Caudate nucleus (tissue), 63 donors: ENCODE measurements at places on chromosomes 7 and 10.
A peak's percentile ranks its signal among the peaks of the same experiment; 100 is the strongest.

DNA sequence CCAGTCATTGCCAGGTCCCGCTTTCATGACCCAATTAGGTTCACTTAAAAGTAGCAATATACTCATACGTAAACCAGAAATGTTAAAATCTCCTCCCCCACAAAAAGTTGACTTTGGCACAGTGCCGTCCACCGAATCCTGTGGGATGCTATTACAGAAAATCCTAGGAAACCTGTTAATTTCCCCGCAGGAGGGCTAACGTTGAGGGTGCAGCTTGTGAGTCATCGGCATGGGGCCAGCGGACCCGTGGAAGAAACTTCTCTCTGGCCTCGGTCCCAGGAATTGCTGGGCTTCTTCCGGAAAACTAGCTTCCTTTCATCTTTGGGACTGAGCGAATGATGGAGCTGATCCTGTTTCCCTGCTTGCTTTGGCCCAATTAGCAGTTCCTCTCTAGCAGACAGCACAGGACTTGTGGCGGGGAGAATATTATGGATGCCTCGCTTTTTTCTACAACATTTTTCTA, 13.5 kb downstream of the CRYGN start:
- no peak for DNase-seq

GRCh38 chr7:28173531-28173930, 7.1 kb downstream of the JAZF1 start:
- no peak for DNase-seq

- DNase-seq = no peak
Observed at GRCh38 chr7:107726356-107727130, 17.4 kb upstream of the CBLL1 start.

GRCh38 chr10:117860823-117861222, 185.9 kb downstream of the RAB11FIP2 start:
- DNase-seq = no peak

GRCh38 chr7:81768951-81769778, 682 bp downstream of the HGF start:
- no peak for DNase-seq

GRCh38 chr7:108046952-108047506, 44.1 kb upstream of the LAMB1 start:
- no peak for DNase-seq

- DNase-seq = no peak
Observed at GRCh38 chr10:101293007-101293723, 60.8 kb upstream of the BTRC start.

DNA sequence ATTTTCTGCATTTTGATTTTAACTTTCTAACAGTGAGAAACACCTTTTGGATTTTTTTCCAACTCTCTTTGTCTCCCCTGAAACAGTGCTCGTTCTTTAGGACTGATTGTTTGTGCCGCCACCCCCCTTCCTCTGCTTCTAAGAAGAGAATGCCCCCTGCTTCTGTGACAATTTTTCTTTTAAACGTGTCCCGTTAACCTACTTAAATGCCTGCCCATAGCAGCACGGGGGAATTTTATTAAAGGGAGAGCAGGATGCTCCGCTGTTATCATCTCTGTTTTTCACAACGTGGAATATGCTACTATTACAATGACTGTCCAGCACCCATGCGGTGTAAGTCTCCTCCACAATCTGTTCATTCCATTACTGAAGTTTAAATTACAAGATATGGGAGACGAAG, 67.8 kb downstream of the SVIL start:
- no peak for DNase-seq

DNA sequence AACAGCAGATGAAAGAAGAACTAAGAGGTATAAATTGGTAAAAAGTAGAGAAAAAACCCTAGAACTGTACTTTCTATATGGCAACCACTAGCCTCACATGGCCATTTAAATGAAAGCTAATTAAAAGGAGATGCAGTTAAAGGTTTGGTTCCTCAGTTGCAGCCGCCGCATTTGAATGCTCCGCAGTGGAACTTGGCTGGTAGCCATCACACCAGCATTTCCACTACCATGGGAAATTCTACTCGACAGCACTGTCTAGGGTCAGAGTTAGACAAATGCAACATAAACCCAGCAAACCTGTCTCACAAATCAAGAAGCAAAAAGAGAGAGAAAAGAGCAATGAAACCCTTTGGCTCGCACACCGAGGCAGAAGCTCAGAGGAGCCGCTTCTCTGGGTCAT, 29.7 kb downstream of the VIPR2 start:
- DNase-seq = no peak

GRCh38 chr10:111934931-111935330, 248.6 kb downstream of the GPAM start:
- no peak for DNase-seq

DNA sequence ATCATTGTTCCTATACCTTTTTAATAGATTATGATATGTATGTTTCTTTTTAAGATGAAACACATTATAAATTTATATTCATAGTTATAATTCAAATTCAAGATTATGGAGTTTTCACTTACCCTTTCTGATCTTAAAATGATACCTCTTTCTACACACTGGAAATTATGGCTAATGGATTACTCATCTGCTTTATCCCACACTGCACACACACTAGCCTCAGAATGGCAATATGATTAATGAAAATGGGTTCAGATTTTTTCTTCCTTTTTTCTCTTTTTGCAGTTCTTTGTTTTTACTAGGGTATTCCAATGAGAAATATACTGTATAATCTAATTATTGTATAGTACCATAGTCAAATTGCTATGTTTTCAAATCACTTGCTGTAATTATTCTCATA, 82.3 kb upstream of the FZD1 start:
- DNase-seq = no peak

GRCh38 chr10:44860811-44861736, 50.1 kb upstream of the TMEM72 start:
- DNase-seq = no peak

GRCh38 chr10:112232670-112233069, 49.1 kb upstream of the GPAM start:
- no peak for DNase-seq

GRCh38 chr10:58778966-58779365, 266.3 kb downstream of the BICC1 start:
- no peak for DNase-seq

DNA sequence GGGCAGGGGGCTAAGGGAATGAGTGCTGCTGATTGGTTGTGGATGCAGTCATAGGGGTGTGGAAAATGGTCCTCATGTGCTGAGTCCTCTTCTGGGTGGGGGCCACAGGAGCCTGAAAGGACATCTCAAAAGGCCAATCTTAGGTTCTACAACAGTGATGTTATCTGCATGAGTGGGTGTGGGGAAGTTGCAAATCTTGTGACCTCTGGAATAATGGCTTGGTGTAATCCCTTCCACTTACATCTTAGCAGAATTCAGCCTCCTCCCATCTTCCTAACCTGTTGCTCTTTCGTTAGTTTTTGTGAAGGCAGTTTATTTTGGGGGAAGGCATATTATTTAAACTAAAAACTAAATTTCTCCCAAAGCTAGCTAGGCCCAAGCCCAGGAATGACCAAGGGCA, 42.0 kb upstream of the OIT3 start:
- DNase-seq = no peak

- no peak for DNase-seq
Observed at GRCh38 chr7:2814946-2815874, 28.9 kb downstream of the GNA12 start.

GRCh38 chr10:76939933-76940468, 697.6 kb downstream of the KCNMA1 start:
- DNase-seq = no peak

DNA sequence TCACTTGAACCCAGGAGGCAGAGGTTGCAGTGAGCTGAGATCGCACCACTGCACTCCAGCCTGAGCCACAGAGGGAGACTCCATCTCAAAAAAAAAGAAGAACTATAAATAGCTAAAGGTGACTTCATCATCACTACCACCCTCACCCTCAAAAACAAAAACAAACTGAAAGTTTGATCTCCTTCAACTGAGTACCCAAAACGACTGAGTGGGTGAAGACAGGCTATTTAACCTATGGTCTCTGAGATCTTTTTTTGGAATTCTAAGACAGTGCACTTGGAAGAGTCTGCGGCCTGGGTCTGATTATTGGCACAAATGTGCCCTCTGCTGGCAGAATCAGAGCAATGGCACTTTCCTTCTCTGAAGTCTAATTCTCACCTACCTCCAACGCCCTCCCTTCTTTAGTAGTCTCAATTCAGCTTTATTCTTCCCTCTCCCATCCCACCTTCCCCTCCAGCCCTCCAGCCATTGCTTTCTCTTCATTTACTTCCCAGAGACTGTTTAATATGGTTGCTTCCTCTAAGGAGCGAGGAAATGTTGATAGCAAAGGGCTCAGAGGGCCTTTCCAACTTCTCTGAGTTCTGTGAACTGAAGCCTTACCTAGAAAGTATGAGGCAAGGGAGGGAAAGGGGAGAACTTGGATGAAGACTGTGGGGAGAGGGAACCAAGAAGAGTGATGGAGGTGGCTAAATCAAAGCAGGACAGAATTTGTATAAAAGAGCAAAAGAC, 2.9 kb upstream of the MYOZ1 start:
- DNase-seq = peak; percentile 56

- DNase-seq = no peak
Observed at GRCh38 chr7:40311307-40311706, 176.5 kb downstream of the SUGCT start.

DNA sequence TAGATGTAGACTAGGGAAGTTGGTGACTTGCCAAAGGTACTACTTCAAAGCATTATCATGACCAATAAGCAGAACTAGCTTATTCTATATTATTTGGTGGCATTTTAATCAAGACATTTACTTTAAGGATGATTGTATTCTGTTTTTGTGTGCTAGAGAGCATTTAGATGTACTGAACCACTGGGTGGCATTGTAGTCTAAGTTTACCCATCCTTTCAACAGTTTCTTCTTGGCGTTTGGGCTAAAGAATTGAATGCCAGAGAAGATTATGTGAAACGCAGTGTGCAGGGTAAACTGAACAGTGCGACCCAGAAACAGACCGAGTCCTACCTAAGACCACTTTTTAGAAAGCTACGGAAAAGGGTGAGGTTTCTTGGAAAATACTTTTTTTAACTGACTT, 26.8 kb downstream of the PRPF18 start:
- DNase-seq = no peak

GRCh38 chr10:77715088-77715487, 77.5 kb upstream of the KCNMA1 start:
- no peak for DNase-seq

DNA sequence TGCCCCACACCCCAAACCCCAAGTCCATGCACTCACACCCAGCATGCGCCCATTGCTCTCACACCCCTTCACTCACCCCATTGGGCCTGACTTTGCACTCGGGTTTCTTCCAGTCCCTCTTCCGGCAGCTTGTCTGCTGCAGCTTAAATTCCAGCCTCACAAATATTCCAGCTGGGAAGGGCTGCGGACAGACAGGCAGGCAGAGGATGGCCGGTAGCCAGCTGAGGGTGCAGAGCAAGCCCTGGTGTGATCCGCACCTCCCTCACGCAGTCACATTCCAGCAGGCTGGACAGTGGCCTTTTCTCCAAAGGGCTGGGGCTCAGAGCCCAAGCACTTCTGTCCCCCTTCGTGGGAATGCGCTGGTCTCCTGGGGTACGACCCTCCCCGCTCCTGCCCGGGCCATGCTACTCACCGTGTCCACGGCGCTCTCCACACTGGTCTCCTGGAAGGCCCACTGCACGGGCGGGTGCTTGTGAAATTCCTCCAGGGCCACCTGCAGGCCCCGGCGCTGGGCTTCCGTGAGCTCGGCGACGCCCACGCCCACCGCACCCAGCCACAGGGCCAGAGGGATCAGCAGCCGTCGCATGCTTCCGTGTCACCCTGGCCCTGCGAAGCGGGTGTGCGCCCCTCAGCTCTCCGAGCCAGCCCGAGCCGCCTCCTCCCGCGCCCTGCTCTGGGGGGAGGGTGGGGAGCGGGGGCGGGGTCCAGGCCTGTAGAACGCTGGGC, 1.2 kb downstream of the RARRES2 start:
- DNase-seq = no peak

DNA sequence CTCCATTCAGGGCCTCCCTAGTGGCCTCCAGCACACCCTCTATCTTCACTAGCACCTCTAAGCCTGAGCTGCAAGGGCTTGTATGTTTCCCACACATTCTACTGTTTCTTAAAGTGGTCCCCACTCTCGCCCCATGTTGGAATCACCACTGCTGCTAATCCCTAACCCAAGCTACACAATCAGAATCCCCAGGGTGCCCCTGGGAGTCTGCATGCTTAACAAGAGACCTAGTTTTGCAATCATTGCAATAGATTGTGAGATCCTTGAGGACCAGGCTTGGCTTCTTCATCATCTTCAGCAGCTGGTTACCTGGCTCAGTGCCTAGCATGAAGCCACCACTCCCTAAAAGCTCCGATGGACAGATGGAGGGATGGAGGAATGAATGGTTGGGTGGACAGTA, 113.9 kb downstream of the MYOF start:
- no peak for DNase-seq

- DNase-seq = no peak
Observed at GRCh38 chr7:135645296-135645904, 16.9 kb upstream of the STMP1 start.

GRCh38 chr7:167090-167855, 25.1 kb upstream of the FAM20C start:
- DNase-seq = no peak

DNA sequence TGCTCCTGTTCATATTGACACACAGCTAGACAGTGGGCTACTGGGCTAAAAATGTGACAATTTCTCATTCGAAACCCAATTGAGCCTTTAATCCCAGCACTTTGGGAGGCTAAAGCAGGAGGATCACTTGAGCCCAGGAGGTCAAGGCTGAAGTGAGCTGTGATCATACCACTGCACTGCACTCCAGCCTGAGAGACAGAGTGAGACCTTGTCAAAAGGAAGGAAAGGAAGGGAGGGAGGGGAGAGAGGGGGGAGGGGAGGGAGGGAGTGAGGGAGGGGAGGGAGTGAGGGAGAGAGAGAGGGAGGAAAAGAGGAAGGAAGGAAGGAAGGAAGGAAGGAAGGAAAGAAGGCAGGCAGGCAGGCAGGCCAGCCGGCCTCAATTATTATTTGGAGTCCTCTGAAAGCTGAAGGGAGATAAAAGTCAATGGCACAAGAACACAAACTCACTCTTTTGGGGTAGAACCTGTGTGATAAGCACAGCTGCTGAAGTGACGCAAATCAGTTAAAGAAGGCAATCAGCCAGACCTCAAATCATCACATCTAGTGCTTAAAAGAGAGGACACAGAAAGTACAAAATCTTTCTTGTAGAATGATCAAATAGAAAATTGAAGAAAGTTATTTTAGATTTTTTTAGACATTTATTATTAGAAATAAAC, 98.1 kb downstream of the CCDC71L start:
- no peak for DNase-seq

- DNase-seq = no peak
Observed at GRCh38 chr7:109660401-109660800, 1090.7 kb downstream of the DNAJB9 start.

- DNase-seq = no peak
Observed at GRCh38 chr7:32047075-32047474, 23.1 kb downstream of the PDE1C start.

- no peak for DNase-seq
Observed at GRCh38 chr10:123777881-123778280, 111.7 kb downstream of the GPR26 start.

GRCh38 chr10:33570495-33570894, 236.0 kb upstream of the NRP1 start:
- DNase-seq = no peak

DNA sequence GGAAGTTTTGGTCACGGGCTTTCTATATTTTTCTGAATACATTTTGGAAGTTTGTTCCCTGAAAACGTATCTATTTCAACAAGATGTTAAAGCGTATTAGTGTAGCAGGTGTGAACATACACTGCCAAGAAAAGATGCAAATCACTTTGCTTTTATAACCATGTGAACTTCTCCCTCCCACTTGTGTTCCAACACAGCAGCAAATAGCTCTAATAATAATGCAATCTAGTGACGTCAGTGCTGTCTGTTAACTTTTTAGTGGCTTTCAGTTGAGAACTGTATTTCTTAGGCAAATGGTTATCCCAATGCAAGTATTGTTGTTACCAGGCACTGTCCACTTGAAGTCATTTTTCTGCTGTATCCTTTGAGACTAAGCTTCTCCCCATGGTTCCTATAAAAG, 188.4 kb upstream of the IGFBP3 start:
- DNase-seq = no peak
